Suprapubic skin (tissue), 4 donors: ENCODE measurements at places on chromosomes 3 and 15.
A peak's percentile ranks its signal among the peaks of the same experiment; 100 is the strongest.

- DNase-seq, result no peak
Observed at GRCh38 chr15:68252925-68253534, 23.5 kb upstream of the CLN6 start.

- DNase-seq, result no peak
Observed at GRCh38 chr3:37610529-37610928, 251.2 kb upstream of the CTDSPL start.

GRCh38 chr3:46358466-46358865 lies 4.6 kb downstream of the CCR2 start:
- DNase-seq, result no peak

DNA sequence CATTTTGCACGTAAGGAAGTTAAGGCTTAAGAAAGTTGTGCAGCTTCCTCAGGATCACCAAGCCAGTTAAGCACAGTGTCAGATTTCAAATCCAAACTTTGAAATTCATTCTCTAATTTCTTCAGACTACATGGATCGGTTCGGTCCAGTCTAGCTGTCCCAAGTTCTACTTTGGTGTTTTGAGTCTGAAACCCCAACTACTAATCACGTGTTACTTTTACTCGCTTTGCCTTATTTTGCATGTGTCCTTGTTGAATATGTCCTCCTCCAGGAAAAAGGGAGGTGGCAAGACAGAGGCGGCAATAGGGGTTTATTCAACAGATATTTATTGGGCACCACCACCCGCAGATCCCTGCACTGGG lies 522 bp upstream of the GXYLT2 start:
- no peak for DNase-seq

- no peak for DNase-seq
Observed at GRCh38 chr3:135655328-135655727, 310.2 kb upstream of the PPP2R3A start.

- DNase-seq, result no peak
Observed at GRCh38 chr3:31692751-31693150, 160.0 kb downstream of the STT3B start.

DNA sequence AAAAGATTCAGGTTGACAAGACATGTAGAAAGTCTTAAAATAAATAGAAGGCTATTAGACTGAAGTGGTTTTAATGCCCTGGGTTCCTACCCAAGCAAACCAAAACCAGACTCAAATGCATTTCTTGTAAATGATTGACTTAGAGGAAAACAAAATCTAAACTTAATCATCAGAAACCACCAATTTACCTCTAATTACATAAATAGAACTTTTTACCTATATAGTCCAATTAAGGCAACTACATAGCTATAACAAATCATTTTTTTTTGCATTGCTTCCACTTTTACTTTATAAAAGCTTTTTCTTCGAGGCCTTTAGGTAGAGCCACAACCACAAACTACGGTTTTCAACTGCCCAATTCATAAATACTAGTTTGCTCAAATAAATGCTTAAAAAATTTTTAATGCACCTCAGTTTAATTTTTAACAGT lies 231.3 kb upstream of the ARHGEF26 start:
- DNase-seq, result no peak

DNA sequence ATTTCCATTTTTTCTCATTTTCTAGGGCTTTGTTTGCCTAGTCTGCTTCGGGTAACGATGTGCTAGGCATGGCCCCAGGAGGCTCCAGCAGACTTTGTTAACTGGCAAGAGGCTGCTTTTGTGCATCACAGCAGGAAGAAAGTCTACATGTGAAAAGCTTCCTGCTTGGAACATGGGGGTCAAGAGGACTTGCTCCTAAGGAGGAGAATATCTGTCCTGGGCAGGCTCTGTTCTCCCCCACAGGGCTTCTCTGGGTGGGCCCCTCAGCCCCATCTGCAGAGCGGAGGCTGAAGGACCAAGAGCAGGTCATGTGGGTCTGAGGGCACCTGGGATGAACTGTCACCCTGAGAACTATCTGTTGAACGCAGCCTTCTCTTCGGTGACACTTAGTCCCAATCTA lies 94.7 kb downstream of the CCNL1 start:
- no peak for DNase-seq

GRCh38 chr15:68232449-68232848 lies 2.9 kb upstream of the CLN6 start:
- peak; percentile 44 for DNase-seq

GRCh38 chr15:66236806-66237375 lies 16.7 kb downstream of the MEGF11 start:
- no peak for DNase-seq

DNA sequence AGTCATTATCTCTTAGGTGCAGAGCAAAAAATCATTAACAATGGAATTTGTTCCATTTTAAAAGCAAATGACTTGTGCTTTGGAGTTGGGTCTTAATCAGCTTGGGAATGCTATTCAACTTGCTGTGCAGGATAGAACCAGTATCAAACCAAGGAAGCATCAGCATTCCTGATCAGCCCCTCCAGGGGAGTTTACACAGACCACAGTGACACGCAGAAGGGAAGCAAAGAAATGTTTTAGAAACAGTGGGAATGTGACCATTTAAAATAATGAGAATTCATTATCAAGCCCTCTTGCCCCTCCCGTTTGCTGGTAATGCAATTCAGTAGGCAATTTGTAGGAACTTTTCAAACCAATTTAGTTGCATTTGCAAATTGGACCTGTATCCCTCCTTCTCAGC lies 155.1 kb downstream of the LRTM1 start:
- no peak for DNase-seq

DNA sequence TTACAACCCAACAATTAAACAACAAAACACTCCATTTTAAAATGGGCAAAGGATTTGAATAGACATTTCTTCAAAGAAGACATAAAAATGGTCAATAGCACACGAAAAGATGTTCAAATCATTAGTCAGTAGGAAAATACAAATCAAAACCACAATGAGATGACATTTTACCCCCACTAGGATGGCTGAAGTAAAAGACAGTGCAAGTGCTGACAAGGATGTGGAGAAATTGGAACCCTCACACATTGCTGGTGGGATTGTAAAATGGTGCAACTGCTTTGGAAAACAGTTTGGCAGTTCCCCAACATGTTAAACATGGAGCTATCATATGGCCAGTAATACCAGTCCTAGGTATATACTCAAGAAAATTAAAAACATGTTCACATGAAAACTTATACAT lies 11.6 kb downstream of the GALNT15 start:
- no peak for DNase-seq

- DNase-seq, result no peak
Observed at GRCh38 chr3:132781922-132782321, 59.7 kb upstream of the NPHP3 start.

DNA sequence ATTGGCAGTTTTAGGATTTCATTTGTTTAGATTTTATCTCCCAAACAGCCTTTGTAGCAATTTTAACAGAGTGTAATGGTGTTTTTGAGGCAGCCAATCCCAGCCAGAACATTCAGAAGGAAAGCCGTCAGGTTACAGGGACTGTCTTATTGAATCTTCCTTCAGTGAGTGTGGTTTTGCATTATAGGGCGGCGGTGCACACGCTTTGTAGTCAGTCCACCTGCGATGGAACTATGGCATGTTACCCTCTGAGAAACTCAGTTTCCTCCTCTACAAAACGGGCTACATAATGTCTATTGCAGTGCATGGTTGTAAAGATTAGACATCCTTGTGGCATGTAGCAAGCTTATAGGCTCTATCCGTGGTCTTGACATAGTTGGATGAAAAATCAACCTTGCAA lies 1.0 kb downstream of the LRRC28 start:
- DNase-seq, result no peak

DNA sequence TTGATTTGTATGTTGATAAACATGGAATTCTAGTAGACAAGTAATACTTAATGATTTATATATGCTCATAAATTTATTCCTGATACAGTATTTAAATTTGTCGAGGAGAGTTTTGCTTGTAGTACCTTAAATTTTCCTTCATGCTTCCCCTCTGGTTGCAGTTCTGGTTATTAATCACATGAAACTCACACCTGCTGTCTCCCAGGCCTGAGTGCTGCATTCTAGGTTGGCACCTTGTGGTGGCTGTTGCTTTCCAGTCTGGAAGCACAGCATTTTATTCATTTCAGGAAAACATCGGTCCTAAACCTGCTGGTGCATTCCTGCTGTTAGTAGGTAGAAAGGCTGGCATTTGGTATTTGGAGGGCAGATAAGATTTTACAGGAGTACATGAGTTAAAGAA lies 44.9 kb downstream of the ATP1B3 start:
- DNase-seq, result no peak

DNA sequence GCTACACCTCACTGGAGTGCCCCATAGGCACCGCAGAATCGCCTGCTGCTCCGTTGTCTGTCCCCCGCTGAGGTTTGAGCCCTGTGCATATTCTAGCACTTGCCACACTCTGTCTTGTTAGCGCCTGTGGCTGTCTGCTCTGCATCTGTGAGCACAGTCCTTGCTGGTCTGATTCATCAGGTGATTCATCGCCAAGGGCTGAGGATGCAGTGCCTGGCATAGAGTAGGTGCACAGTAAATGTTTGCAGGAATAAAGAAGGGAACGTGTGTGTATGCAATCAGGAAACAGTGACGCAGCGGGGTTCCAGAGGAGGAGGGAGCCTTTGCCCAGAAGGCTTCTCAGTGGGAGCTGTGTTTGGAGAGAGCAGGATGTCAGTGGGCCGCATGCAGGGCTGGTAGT lies 124.0 kb upstream of the PLXNA1 start:
- DNase-seq, result no peak

- DNase-seq, result no peak
Observed at GRCh38 chr3:49158103-49158709, 7.9 kb downstream of the CCDC71 start.

- no peak for DNase-seq
Observed at GRCh38 chr15:99476413-99477222, 89.2 kb upstream of the MEF2A start.

DNA sequence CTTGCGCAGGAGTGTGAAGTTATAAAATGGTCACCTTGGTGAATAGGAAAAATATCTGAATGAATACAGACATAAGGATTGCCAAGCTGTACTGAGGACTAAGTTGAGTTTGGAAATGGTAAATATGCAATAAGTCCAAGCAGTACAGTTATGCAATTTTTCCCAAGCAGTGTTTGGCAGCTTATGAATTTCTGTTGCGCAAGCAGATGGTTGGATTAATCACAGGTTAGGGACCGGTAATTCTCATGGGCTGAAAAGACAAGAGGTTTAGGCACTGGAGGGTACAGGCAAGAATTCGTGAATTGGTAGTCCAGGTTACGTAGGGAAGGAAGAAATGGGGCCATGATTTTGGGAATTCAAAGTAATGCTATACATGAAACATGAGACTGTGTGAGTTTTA lies 210.3 kb downstream of the RAP2B start:
- no peak for DNase-seq

DNA sequence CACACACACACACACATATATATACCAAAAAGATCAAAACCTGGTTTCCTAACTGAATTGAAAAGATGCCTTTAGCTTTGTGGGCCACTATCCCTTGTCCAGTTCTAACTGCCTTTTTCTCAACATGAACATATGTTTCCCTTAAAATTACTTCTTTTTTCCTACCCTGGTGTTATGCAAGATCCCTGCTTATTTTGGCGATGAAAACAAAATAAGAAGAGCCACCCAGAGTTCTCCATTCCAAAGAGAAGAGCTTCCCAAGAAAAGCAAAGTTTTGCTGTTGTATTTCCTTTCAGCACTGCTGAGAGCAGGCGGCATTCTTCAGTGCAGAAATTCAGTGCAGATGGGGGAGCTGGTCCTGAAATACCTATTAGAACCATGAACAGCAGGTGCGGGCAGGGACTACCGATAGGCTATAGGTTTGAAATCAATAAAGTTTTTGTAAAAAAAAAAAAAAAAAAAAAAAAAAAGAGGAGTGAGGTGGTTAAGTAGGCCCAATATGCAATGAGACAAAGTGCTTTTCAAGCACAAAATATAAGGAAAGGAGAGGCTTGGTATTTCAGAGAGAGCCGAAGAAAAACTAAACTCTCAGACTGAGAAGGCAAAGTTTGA lies 238.0 kb downstream of the FOXP1 start:
- no peak for DNase-seq

- DNase-seq, result no peak
Observed at GRCh38 chr3:193894121-193894863, 241.7 kb upstream of the HES1 start.

- DNase-seq, result no peak
Observed at GRCh38 chr3:70383360-70383831, 71.0 kb upstream of the MDFIC2 start.

- no peak for DNase-seq
Observed at GRCh38 chr15:100533886-100534285, 5.1 kb upstream of the CERS3 start.

DNA sequence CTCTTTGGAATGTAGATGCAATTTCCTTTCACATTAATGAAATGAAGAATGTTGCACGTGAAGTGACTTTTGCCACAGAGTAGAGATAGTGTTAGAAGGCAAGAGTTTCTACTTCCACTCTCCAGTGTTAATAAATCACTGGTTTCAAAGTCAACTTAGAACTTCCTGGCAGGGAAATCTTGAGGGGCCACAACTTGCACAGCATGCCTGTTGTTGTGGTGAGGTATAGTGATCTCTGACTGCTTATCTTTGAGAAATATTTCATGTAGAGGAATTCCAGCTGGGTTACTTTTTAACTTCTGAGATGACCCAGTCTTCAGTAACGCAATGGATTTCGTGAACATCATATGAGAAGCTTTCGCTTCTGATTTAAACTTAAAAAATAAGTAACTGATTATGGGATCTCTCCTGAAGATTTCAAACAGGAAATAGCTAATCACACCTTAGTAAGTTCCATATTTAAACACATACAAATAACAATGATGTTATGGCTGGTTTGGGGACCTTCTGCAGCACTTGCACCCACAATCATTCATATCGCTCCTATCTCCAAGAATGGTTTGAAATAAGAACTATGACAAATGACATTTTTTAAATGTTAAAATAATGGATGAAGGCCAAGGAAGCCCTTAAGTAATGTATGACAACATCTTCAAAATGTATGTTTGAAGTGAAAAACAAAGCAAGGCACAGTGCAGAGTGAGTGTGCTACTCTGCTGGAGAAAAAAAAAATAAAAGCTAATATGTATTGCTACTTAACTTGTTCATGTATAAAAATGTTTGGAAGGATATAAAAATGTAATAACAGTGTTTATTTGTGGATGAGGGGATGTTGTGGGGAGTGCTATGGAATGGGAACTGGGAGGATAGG lies 726.5 kb upstream of the NECTIN3 start:
- DNase-seq, result no peak

DNA sequence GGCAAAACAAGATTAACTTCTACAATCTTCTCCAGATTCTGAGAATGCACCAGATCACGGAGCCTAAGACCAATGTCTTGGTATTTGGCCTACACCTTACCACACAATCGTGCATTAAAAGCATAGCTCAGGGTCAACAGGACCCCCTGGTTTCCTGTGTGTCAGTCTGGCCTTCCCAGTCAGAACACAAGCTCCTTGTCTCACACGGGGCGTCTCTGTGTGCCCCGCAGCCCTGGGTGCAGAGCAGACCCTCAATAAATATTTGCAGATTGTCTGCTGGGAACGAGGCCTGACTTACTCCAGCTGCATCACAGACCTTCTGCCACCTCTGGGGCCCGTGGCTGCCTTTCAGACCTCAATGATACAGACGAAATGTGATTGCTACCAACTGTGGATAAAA lies 82.5 kb upstream of the CTNNB1 start:
- DNase-seq, result no peak
